ENCODE measurements at places on chromosomes 3 and 15.

DNA sequence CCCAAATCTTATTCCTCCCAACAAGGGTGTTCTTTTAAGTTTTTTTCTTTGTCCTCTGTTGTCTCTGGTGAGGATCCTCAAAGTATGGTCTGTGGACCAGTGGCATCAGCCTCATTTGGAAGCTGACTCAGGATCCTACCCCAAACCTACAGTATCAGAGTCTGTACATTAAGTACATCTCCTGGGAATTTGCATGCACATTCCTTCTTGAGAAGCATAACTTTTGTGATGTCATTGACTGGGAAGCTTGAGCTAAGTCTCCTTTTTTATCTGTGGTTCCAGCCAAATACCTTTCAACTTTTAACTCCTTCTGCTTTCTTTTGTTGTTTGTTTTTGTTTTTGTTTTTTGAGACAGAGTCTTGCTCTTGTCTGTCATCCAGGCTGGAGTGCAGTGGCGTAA, 40.5 kb downstream of the ARMC8 start:
- no peak for DNase-seq

GRCh38 chr3:159781867-159782266, 206.8 kb upstream of the IL12A start:
- DNase-seq, result no peak

DNA sequence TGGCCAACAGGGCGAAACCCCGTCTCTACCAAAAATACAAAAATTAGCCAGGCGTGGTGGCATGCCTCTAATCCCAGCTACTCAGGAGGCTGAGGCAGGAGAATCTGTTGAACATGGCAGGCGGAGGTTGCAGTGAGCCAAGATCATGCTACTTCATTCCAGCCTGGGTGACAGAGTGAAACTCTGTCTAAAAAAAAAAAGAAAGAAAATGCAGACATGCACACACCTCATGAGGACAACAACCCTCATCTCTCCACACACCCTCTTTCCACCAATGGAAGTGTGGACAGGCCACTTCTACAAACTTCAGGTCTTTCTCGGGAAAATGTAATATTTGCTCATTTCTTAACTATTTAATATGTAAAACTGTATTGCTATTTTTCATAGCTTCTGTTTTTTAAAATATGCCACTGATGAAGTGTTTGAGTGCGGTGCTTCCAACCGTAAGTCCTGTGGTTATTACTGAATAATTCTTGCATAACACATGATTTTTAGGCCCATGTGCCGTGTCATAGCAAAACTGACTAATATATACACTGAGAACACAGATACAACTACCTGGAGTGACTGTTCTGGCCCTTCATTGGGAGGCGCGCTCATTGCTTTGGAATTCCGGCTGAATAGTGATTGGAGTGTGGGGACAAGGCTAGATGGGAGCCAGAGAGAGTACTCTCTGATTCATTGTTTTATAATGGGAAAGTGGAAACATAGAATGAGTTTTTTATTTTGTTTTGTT, 23.1 kb downstream of the LRRC31 start:
- no peak for DNase-seq

GRCh38 chr3:147407114-147407497, 763 bp upstream of the ZIC4 start:
- DNase-seq, result no peak

GRCh38 chr3:85020828-85021227, 62.0 kb downstream of the CADM2 start:
- no peak for DNase-seq

- no peak for DNase-seq
Observed at GRCh38 chr3:39443530-39443929, 23.9 kb upstream of the MOBP start.

DNA sequence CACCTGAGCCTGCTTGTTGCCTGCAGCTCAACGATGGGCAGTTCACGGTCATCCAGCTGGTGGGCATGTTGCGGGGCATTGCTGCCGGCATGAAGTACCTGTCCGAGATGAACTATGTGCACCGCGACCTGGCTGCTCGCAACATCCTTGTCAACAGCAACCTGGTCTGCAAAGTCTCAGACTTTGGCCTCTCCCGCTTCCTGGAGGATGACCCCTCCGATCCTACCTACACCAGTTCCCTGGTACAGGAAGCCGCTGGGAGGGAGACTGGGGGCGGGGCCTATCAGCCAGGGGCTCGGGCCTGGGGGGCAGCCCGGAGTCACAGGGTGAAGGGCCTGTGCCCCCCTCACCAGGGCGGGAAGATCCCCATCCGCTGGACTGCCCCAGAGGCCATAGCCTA, 18.8 kb downstream of the EPHB3 start:
- no peak for DNase-seq

DNA sequence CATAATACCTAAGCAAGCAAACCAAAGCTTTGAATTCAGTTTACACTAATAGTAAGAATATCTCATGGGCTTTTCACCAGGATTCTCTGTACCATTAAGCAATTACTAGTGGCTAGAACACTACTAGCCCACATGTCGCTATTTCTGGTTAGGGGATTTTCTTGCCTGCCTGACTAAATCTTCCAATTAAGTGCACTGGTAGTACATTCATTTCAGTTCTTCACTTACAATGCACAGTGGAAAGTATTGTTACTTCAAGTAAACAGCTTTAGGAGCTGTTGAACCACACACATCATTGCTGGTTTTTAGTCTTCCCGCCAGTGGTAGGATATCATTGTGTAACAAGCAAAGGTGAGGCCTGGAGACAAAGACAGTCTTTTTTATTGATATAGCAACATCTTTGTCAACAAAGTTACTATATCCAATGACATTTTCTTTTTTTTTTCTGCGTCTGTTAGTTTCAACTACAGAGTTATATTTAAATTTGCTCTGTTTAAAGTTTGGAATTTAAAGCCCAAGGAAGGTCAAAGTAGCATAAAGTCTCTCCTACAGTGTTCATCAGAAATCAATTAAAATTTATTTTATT, 826.8 kb upstream of the NR2F2 start:
- DNase-seq, result no peak

- DNase-seq, result no peak
Observed at GRCh38 chr3:62201438-62202035, 171.8 kb downstream of the FEZF2 start.
